ENCODE measurements at places on chromosomes 7 and 10. TPM values are rescaled to one million over a fixed set of nuclear protein-coding genes. Genes with fewer than 3 reads are reported as not detected.

DNA sequence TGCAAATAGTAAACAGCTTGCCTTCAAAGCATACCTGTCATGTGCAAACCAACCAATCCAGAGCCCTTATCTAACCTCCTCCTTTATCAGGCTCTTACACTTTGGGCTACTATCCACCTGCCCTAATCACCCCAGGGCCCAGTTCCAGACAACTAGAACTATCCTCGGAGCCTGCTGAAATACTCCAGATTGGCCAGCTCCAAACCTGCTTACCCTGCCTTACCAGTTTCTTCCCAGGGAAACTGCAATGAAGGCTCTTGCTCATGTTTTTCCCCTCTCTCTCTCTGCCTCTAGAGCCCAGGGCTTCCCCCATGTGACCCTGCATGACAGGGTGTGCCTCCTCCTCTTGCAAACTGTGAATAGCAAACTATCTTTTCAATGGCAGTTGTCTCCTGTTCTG, 81.4 kb upstream of the CAPZA2 start:
- no peaks in the 10 kb centered on the region for H3K27me3 ChIP-seq
- DNase-seq, result peak; percentile 39
- no peaks in the 10 kb centered on the region for H3K36me3 ChIP-seq
- H3K4me3 ChIP-seq, result no peak overlapping the region

DNA sequence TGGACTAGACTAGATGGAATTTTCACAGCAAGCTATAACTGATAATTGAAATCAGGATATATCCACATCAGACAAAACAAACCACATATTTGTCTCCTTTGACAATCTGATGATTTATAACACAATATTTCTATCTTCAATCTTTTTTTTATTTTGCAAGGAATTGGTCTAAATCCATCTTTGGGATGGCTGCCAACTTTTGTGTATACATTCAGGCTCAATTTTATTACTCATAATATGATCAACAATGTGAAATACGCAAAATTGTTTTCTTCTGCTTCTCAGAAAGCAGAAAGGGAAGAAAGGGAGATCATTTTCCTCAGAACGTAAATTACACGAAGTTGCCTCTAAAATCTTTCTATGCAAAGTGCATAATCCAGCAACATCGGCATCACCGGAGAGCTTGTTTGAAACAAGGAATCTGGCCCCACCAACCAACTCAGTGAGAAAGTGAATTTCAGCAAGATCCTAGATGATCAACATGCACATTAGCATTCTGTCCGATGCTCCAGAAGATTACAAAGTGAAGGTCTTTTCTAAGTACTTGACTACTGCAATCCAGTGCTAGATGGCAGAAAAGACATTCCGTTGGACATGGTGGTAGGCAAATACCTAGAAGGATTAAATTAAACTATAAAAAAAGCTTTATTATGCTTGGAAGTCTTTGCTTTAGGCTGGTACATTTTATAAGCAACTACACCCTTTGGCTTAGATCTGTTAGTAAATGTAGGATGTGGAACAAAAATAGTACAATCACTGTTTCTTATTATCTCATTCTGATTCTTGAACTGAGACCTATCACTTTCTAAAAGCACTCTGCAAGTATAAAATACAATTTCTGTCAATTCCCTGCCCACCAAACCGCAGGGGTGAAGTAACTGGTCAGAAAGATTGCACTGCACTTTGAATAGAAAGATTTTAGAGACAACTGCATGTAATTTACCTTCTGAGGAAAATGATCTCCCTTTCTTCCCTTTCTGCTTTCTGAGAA, 126.4 kb upstream of the RSU1 start:
- no peak overlapping the region for H3K27ac ChIP-seq
- no peaks in the 10 kb centered on the region for H3K36me3 ChIP-seq
- DNase-seq, result no peak
- H3K4me3 ChIP-seq, result no peak overlapping the region

GRCh38 chr10:131237991-131238651, 73.4 kb downstream of the TCERG1L start:
- no peak overlapping the region for H3K4me3 ChIP-seq
- no peaks in the 10 kb centered on the region for H3K4me1 ChIP-seq
- no peak for DNase-seq
- no peak overlapping the region for H3K27ac ChIP-seq

- no peaks in the 10 kb centered on the region for H3K4me1 ChIP-seq
- H3K27me3 ChIP-seq, result no peaks in the 10 kb centered on the region
- H3K27ac ChIP-seq, result no peak overlapping the region
- H3K36me3 ChIP-seq, result 0 out of 2 replicates have a peak, but pooled peaks cover 3% of the 10 kb centered on the region
These were observed 99.5 kb downstream of the CCNY start for GRCh38 chr10:35435824-35436223.

- no peak for DNase-seq
- no peaks in the 10 kb centered on the region for H3K4me1 ChIP-seq
- H3K4me3 ChIP-seq, result no peak overlapping the region
- H3K27me3 ChIP-seq, result no peaks in the 10 kb centered on the region
These were observed 84.0 kb downstream of the SEMA3D start for GRCh38 chr7:85102813-85103350.

GRCh38 chr7:51731075-51731474, 414.5 kb upstream of the COBL start:
- peaks cover 5% of the 10 kb centered on the region for H3K36me3 ChIP-seq
- peak; percentile 46 for DNase-seq
- H3K4me1 ChIP-seq, result peaks cover 2% of the 10 kb centered on the region

DNA sequence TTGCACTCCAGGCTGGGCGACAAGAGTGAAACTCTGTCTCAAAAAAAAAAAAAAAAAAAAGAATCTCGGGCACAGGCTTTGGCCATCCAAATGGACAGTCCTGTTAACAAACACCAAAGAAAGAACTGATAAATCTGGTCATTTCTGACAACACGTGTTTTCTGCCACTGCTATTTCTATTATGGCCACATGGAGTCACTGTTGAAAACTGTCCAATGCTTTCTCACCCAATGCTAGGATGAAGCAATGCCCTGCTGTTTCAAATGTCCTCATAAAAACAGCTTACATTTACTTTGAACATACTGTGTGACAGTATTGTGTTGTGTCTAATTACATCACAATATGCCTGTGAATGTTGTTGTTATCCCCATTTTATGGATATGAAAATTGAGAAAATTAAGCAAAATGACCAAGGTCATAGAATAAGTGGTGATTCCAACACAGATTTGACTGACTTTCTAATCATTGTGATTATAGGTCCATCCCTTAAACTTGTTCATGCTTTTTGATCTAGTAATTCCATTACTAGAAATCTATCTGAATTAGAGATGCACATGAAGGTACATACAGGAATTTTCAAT, 19.9 kb upstream of the MAP3K8 start:
- no peak for DNase-seq
- no peak overlapping the region for H3K4me3 ChIP-seq
- H3K36me3 ChIP-seq, result no peaks in the 10 kb centered on the region
- H3K27me3 ChIP-seq, result no peaks in the 10 kb centered on the region
- no peaks in the 10 kb centered on the region for H3K4me1 ChIP-seq
- H3K27ac ChIP-seq, result no peak overlapping the region

DNA sequence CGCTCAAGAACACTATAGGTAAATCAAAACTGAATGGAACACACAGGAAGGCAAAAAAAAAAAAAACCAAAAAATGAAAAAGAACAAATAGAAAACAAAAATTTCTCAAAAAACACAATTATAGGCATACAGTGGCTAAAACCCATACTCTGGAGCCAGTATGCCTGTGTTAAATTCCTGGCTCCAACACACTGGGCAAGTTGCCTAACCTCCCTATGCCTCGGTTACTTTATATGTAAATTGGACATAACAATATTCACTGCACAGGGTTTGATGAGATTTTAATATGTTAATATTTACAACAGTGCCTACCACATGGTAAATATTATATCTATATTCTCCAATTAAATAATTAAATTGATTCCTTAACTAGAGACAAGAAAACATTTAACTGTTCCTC, 217.1 kb downstream of the HTR7 start:
- no peaks in the 10 kb centered on the region for H3K4me1 ChIP-seq
- no peak overlapping the region for H3K4me3 ChIP-seq
- no peak for DNase-seq
- H3K27me3 ChIP-seq, result no peaks in the 10 kb centered on the region

DNA sequence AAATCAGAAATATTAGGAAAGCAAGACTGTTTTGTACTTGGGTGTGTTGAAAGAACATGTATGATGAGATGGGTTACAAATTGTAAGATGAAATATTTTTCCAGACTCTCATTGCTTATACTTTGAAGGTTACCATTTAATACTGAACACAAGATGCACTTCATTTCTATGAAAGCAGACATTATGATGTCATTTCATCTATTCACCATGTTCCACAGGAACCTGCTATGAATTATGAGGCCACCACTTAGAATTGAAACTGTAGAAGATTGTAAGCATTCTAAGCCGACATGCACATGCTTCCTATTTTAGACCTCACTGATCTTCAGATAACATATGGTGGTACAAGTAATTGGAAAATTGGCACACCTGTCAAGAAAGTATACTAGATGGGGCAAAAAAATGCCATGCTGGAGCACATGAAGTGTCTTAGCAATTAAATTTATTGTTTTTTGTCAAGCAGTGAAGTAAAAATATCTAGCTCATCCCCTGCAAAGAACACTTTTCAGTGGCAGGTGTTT, 195.0 kb downstream of the PHF14 start:
- H3K27me3 ChIP-seq, result no peaks in the 10 kb centered on the region
- no peak for DNase-seq
- no peaks in the 10 kb centered on the region for H3K36me3 ChIP-seq
- no peak overlapping the region for H3K4me3 ChIP-seq
- H3K4me1 ChIP-seq, result no peaks in the 10 kb centered on the region

GRCh38 chr7:122103064-122103463, 41.0 kb downstream of the AASS start:
- no peaks in the 10 kb centered on the region for H3K27me3 ChIP-seq
- DNase-seq, result no peak
- H3K36me3 ChIP-seq, result peaks cover 99% of the 10 kb centered on the region
- H3K4me3 ChIP-seq, result no peak overlapping the region

DNA sequence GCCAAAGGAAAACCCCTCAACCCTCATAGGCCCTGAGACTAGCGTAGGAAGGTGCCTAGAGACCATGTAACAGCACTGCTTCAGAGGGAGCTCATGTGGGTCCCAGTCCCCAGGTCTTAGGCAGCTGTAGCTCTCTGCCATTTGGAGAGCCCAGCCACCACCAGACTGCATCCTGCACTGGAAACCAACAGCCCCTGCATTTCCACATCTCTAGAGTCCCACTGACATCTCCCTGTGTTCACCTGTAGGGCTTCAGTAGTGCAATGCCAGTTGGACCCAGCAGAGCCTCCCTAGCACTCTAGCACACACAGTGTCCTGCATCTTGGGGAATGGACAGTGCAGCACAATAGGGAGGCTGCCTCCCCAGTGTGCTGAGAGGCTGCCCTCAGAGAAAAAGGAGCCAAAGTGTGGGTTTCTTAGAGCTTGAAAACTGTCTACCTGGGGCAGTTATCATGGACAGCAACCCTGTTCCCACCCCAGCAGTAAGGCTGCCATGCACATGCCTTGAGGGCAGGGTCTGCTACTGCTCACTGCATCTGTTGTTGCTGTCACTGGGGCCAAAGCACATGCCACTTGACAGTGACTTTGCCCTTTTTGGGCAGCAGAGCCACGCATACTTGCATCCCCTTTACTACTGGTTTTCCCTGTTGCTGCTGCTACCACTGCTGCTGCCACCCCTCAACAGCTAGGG, 46.7 kb upstream of the ANTXRL start:
- H3K4me1 ChIP-seq, result no peaks in the 10 kb centered on the region
- peak; percentile 11 for DNase-seq
- no peaks in the 10 kb centered on the region for H3K36me3 ChIP-seq
- H3K27ac ChIP-seq, result no peak overlapping the region

DNA sequence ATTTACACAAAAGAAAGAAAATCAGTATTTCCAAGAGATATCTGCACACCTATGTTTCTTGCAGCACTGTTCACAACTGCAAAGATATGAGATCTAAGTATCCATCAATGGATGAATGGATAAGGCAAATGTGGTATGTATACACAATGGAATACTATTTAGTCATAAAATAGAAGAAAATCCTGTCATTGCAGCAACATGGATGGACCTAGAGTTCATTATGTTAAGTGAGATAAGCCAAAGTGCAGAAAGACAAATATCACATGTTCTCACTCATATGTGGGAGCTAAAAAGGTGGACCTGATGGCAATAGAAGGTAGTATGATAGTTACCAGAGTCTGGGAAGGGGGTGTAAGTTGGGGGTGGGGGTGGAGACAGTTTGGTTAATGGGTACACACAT, 1171.6 kb downstream of the SORCS1 start:
- no peak overlapping the region for H3K27ac ChIP-seq
- H3K27me3 ChIP-seq, result no peaks in the 10 kb centered on the region
- no peak for DNase-seq
- no peaks in the 10 kb centered on the region for H3K36me3 ChIP-seq
- H3K4me1 ChIP-seq, result no peaks in the 10 kb centered on the region

- H3K36me3 ChIP-seq, result no peaks in the 10 kb centered on the region
- H3K27me3 ChIP-seq, result no peaks in the 10 kb centered on the region
- H3K4me3 ChIP-seq, result no peak overlapping the region
- no peak for DNase-seq
- no peak overlapping the region for H3K27ac ChIP-seq
- H3K4me1 ChIP-seq, result no peaks in the 10 kb centered on the region
These were observed 55.7 kb downstream of the RNF133 start for GRCh38 chr7:122643250-122643649.

DNA sequence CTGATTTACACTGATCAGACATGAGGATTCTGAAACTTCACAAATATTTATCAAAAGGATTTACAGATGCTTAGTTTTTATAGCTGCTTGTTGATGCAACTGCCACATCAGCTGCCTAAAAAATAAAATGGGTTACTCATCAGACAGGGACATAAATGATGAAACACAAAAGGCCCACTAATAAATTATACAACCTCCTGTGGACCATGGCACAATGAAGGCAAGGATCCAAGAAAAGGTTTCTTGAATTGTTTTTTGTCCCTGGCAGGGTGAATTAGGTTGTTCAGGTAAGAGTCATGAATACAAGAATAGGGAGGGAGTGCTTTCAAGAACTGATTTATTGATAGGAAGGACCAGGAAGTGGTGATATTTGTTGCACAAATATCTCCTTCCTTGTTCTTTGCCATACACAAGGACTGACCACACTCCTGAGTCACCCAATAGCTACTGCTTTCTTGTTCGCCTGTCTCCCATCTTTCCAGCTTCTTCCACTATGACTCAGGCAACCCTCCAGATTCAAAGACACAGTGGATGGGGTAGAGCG, 234.5 kb downstream of the AHR start:
- no peak for DNase-seq
- H3K27me3 ChIP-seq, result no peaks in the 10 kb centered on the region
- H3K27ac ChIP-seq, result no peak overlapping the region

- H3K4me1 ChIP-seq, result no peaks in the 10 kb centered on the region
- H3K27ac ChIP-seq, result no peak overlapping the region
- no peak overlapping the region for H3K4me3 ChIP-seq
These were observed 38.3 kb downstream of the GPRIN2 start for GRCh38 chr10:46518028-46518725.

- no peaks in the 10 kb centered on the region for H3K36me3 ChIP-seq
- no peak overlapping the region for H3K27ac ChIP-seq
- H3K27me3 ChIP-seq, result no peaks in the 10 kb centered on the region
- no peak for DNase-seq
- H3K4me3 ChIP-seq, result no peak overlapping the region
These were observed 380.7 kb upstream of the STEAP1 start for GRCh38 chr7:89773611-89774010.

DTX2 gene
- 43.1 TPM for total RNA-seq

OR2F2 gene
- not detected for total RNA-seq

SLC25A28 gene
- total RNA-seq, result 19.6 TPM

DDC gene
- total RNA-seq, result not detected

EFCAB10 gene
- 1.3 TPM for total RNA-seq

CHN2 gene
- 3.3 TPM for total RNA-seq
